ENCODE measurements at places on chromosomes 16 and 17.

DNA sequence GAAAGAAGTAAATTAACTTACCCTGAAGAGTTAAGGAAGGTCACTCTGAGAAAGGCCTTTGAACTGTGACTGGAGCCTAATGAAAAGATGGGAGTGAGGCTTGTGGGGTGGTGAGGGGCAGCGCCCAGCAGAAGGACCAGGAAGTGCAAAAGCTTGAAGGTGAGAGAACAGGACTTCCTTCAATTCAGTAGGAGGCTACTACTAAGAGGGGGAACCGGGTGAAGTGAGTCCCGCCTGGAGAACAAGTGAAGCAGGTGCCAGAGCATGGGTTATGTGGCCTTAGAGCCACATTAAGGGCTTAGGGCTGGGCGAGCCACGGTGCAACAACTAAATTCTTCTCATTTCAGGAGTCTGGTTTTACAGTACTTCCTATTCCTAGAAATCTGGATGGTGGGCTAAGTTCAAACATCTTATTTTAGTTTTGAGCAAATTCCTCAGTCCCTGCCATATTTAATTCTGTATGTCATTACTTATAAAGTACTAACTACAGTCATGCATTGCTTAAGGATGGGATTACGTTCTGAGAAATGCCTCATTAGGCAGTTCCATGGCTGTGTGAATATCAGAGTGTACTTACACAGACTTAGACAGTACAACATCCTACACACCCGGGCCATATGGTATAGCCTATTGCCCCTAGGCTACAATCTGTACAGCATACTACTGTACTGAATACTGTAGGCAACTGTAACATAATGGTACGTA, 5.1 kb downstream of the CFAP20 start:
- DNase-seq = no peak

- DNase-seq = no peak
These were observed 38.5 kb downstream of the TBC1D16 start for GRCh38 chr17:79997011-79997660.

DNA sequence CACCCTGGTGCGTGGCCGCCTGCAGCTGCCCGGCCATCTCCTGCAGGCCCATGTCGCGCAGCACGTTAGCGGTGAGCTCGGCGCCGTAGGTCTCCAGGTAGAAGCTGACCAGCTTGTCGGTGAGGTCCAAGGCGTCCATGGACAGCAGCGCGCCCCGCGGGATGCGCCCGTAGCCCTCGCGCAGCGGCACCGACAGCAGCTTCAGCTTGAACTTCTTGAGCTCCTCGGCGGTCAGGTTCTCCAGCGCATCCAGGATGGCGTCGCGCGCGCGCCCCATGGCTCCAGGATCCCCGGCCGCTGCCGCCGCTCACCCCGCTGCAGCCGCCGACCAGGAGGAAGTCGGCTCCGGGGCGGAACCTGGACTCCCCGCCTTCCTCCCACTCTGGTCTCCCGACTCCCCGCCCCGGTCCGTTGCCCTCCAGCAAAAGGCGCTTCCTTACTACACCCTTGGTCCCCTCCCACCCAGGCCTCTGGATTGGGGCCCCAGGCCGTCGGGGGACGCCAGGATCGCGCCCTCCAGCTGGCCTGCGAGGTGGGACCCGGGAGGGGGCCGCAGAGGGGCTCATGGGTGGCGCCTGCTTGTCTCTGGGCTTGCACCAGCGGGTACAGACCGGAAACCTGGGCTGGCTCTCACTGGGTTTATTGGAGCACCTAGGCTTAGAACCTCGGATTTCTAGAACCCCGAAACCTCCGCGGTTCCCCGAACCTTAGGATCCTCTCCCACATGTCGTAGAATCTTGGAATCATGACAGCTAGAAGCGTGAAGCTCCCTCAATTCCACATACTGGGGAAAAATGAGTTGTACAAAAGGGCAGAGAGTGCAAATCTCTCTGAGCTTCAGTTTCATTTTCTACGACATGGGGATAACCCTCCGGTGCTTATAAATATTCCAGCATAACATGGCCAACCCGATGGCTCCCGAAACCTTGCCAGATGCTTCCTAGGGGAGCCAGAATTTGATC, at the start of gene PYCARD:
PYCARD (minus strand) TSS at position 347 of the 962 bp plus-strand sequence; CDS start at position 277, 70 bp downstream.
- peak; percentile 45 for DNase-seq

DNA sequence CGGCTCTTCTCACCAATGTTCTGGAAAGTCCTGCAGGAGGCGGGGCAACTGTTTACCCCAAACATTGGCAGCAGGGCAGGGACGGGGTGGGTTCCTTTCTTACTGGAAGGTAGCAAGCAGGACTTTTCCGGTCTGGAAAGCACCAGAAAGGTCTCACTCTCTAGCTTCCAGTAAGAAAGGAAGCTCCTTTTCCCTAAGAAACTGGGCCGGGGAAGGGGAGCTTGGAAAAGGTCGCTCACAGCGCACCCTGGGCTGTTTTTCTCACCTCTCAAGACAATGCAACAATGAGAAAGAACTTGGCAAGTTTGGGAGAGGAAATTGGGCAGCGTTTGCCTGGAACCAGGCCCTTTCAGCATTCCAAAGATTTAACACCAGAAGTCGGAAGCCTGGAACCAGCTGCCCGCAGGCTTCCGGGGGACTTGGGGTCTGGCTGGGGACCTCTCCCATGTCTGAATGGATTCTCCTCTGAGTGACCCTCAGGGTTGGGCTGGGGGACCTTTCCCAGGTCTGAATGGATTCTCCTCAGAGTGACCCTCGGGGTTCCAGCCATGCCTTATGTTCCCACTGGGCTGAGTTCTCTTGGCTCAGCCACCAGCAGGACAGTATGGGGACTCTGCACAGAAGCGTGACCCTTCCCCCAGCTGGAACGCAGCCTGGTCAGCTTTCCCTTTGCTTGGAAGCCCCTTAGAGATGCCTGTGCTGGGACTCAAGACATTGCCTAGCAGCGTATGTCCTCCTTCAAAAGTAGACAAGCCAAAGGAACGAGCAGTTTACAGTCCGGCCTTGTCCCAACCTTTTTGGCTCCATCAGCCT, 166.5 kb upstream of the PLCG2 start:
- peak; percentile 76 for DNase-seq

DNA sequence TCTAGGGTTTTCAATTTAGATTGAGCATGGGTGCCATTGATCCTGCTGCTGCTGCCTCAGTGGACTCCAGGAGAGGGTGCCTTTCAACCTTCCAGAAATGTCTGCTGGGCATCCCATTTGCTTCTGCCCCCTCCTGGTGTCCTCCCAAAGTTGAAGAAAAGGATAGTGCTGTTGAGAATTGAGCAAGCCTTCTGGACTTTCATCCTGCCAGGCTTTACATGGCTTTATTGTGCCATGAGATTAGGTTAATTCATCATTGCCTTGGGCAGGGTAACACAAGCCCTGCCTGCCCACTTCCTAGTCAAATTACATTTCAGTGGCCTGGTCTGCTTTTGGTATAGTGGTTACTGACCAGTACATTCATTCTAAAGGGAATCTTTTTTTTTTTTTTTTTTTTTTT, 17.9 kb upstream of the TANGO6 start:
- DNase-seq = no peak

- DNase-seq = peak; percentile 15
These were observed 586 bp downstream of the GLYR1 start for GRCh38 chr16:4846503-4846900.

DNA sequence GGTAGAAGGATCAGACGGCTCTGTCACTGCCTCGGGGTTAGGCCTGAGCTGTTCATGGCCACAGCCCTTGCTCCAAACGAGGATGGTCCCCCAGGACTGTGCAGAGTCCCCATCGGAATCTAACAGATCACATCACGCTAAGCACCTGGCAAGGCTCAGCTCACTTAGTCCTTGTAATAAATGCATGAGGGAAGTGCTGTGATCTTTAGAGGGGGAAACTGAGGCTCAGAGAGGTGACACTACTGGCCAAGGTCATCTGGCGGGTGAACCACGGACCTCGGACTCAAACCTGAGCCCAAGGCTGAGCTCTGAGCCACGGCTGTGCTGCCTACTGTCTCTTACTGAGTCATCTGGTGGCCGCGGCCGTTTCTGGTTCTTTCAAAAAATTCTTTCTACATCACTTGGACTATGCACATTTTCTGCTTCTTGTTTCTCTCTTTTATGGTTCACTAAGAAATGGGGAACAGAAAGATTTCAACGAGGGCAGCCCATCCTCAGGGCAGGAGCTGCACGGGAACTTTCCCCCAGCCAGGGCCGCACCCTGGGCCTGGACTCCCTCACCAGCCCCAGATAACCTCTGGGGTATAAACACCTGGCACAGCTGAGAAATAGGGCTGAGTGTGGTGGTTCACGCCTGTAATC, 55.6 kb downstream of the COTL1 start:
- DNase-seq = no peak

DNA sequence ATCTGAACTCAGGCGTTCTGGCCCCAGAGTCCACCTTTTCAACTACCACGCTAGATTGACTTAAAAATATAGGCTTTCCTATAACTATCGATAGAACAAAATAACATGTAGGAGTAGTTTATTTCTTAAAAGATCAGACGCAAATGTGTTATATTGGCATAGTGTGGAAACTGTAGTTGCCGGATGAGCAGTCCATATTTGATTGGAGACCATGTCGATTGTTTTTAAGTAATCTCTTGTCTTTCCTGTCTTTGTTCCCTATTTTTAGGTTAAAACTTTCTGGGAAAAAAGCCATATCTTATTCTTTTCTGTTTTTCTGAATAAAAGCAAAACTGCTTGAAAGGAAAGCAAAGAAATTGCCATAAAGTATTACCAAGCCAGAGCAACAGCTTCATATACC, 53.1 kb downstream of the GAN start:
- DNase-seq = no peak

- DNase-seq = no peak
These were observed 114.8 kb downstream of the C16orf95 start for GRCh38 chr16:87202346-87202745.

GRCh38 chr17:83150369-83151055, 71.1 kb downstream of the METRNL start:
- no peak for DNase-seq

DNA sequence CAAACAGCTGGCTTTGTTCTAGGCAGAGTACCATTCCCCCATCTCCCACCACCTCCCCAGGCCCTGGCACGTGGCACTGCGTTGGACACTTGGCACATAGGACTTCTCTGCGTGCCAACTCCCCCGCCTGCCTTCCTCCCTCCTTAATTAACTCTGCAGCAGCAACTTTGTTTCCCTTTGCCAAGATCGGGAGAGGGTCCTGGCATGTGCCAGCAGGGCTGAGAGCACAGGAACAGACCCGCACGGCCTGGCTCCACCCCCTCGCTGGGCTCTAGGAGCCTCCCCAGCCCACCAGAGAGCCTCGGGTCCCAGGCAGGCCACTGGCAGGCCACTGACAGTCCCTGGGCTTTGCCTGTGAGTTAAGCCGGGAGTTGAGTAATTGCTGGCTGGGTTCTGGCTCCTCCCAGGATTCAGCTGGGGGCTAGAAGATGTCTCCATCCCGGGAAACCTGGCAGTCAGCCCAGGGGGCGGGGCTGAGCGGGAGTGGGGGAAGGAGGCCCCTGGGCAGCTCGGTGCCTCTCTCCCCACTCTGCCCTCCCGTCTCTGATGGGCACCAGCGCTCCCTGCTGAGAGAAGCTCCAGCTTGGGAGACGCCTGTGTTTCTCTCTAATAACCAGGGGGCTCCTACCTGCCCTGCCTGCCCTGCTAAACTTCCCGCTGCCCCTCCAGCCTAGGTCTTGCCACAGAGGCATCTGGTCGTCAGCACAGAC, 224.0 kb upstream of the TNRC6C start:
- peak; percentile 89 for DNase-seq

- DNase-seq = no peak
These were observed 90.1 kb downstream of the CLEC16A start for GRCh38 chr16:11034481-11034931.

GRCh38 chr17:8120520-8121406, 2.4 kb upstream of the ALOXE3 start:
- DNase-seq = peak; percentile 39

- DNase-seq = no peak
These were observed 94.2 kb upstream of the LHX1 start for GRCh38 chr17:36842963-36843558.

GRCh38 chr17:64090144-64090543, 39.8 kb downstream of the ERN1 start:
- no peak for DNase-seq

GRCh38 chr17:82956726-82957468, 117.1 kb upstream of the ZNF750 start:
- DNase-seq = no peak

Data from right lung (tissue), 10 donors.